Naive B cell (primary cell): ENCODE measurements at places on chromosomes 1 and 21.

- DNase-seq = peak; percentile 55
Measured at GRCh38 chr1:244920911-244921761, 56.8 kb upstream of the HNRNPU start.

GRCh38 chr1:85274969-85275453, 1.4 kb downstream of the BCL10 start:
- DNase-seq = peak; percentile 27

DNA sequence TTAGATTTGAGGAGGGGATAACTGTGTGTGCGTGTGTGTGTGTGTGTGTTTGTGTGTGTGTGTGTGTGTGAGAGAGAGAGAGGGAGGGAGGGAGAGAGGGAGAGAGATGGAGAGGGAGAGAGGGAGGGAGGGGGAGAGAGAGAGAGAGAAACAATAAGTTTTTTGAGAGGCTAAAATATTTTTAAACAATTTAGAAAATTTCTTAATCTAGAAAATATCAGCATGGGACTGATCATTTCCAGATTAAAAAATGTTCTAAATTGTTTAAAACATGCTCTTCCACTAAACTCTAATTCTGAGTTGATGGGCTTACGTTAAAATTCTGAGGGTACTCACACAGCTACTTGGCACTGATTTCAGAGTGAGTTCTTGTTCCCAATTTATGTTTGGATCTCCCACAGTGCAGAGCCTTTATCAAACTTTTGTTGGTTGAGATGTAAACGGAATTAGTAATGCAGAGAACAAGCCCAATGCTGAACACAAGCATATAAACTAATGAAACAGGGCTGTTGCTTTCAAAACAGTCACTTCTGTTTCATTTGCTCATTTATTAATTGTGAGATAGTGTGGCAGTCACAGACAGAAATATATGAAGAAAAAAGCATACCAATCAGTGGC, 73.4 kb upstream of the RGS2 start:
- DNase-seq = no peak

- no peak for DNase-seq
Measured at GRCh38 chr1:47584249-47584648, 146.4 kb downstream of the FOXD2 start.

DNA sequence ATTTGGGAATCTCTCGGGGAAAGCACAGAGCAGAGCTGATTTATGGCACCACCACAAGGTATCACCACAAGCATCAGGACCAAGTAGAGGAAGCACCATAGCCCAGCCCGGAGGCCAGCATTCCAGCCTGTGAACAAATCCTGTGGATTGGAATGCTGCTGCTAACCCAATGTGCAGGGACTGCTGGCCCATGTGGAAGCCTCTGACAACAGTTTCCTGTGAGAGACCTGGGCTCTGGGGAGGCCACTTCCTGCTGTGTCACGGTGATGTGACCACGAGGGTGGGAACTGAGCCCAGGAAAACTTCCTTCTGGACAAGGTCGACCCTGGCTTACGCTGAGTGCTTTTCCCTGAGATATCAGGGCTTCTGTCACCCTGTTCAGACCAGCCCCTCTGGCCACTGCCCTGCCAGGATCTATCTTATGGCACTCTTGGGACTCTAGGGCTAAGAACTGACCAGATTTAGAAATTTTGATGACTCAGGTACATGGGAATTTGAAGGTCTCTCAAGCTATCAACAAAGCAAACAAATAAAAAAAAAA, 88.3 kb upstream of the NGF start:
- DNase-seq = no peak

- DNase-seq = no peak
Measured at GRCh38 chr1:37822906-37823815, 15.2 kb upstream of the YRDC start.

GRCh38 chr1:176391621-176392020, 71.4 kb upstream of the PAPPA2 start:
- DNase-seq = no peak

- DNase-seq = no peak
Measured at GRCh38 chr1:21620496-21620895, 48.7 kb downstream of the RAP1GAP start.

DNA sequence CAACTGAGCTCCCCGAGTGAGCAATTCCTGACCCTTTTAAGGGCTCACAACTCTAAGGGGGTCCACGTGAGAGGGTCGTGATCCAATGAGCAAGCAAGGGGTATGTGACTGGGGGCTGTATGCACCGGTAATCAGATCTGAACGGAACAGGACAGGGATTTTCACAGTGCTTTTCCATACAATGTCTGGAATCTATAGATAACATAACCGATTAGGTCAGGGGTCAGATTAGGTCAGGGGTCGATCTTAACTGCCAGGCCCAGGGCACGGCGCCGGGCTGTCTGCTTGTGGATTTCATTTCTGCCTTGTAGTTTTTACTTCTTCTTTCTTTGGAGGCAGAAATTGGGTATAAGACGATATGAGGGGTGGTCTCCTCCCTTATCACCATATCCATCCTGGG, 30.7 kb upstream of the OPRD1 start:
- no peak for DNase-seq

DNA sequence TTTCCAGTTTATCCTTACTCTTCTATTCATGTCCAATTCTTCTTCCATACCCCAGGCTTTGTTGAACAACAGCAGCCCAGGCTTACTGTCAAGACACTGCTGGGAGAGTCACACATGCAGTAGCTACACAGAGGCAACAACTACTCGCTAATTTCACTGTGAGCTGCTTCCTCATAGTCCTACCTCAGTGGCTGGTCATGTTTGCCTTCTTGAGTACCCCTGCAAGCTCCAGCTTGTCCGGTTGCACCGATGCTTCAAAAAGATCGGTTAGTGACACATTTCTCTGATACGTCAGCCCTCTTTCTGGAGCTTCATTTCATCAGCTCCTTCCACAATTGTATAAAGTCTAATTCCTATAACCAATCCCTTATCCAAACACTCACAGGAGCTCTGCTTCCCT, 246.7 kb upstream of the NFIA start:
- no peak for DNase-seq

DNA sequence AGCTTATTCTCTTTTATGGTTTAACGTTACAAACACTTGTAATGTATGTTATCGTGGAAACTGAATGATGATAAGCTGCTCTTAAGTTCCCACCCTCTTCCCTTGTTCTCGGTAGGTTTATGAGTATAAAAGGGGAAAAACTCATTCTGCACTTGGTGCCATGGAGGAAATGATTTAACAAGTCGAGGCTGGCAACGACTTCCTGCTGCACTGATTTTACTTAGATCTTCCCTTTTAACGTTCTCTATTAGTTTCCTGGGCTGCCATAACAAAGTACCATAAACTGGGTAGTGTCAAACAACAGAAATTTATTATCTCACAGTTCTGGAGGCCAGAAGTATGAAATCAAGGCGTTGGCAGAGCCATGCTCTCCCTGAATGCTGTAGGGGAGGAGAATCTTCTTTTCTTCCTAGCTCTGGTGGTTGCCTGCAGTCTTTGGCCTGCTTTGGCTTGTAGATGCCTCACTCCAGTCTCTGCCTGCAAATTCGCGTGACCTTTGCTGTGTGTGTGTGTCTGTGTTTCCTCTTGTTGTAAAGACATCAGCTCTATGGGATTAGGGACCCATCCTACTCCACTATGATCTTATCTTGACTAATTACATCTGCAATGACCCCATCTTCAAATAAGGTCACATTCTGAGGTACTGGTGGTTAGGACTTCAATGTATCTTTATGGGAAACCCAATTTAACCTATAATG, 26.3 kb downstream of the HUNK start:
- no peak for DNase-seq
